ENCODE measurements at places on chromosomes 11 and 22.
A peak's percentile ranks its signal among the peaks of the same experiment; 100 is the strongest.

DNA sequence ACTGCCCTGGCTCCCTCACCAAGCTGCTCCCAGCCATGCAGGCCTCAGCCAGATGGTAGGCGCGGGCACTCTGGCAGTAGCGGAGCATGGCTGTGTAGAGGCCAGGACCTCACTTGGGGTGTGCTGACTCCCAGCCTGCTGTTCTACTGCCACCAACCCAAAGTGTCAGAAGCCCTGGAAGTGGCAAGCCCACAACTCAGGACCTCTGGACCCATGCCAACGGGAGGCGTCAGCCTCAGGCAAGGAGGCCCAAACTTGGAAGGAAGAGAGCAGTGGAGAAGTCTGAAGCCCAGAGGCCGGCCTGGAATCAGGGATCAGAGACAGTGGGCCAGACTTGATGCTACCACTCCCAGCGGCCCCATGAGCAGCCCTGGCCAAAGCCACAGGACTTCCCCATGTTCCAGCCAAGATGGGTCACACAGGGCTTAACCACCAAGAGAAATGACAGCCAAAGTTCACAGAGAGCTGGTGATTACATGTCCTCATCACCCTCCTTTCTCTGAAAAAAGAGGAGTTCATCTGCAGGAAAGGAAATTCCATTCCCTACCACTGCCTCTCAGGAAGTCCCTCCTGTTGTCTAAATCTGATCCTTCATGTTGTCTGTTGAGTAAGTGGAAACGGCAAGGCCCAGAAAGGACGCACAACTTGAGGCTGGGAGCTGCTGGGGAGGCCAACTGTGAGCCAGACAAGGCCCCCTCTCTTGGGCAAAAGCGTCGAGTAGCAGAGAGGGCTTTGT, 4.4 kb downstream of the ARRB1 start:
- DNase-seq, result no peak

- no peak for DNase-seq
Observed at GRCh38 chr11:11998091-11998781, 10.2 kb downstream of the DKK3 start.

- no peak for DNase-seq
Observed at GRCh38 chr11:60594998-60595642, 79.9 kb downstream of the MS4A13 start.

DNA sequence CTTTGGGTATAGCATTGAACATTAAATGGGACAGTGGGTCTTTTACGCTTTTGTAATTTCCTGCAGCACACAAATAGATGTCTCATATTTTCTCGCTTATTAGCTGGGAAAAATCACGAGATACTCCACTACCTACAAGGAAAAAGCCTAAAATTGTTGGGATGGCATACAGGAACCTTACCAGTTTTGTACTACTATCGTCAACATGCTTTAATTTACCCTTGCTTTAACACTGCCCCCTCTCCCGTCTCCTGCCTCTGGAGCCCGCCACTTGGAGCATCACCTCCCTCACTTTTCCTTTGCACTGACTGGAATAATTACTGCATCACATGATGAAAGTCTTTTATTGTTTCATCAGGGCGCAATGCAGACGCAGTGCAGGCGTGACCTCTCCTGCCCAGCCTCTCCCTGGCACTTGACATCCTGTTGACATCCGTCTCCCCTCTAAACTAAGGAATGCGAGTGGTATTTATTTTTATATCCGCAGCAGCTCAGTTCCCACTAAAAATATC, 1.0 kb upstream of the FNBP4 start:
- DNase-seq, result no peak

- no peak for DNase-seq
Observed at GRCh38 chr11:117417856-117418255, 90.2 kb downstream of the CEP164 start.

- DNase-seq, result no peak
Observed at GRCh38 chr11:28442131-28442530, 333.9 kb downstream of the METTL15 start.

GRCh38 chr11:19903620-19904069, 191.0 kb downstream of the NAV2 start:
- no peak for DNase-seq

DNA sequence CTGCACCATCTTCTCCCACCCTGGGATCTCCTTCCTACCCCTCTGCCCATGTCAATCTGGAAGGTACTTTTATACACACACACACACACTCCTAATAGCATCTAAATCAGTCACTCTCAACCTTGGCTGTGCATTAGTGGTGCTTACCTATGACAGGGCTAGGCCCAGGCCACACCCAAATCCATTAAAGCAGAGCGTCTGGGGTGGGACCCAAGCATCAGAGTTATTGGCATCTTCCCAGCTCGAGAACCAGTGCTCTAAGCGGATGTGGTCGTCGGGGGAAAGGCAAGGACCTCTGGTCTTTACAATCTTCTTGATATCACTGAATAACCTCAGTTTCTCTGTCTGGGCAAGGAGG, 194.6 kb downstream of the TRIM29 start:
- DNase-seq, result no peak

GRCh38 chr22:20211997-20212753, 55.9 kb downstream of the RTN4R start:
- DNase-seq, result no peak

- DNase-seq, result no peak
Observed at GRCh38 chr11:113112307-113112706, 151.1 kb downstream of the NCAM1 start.

- no peak for DNase-seq
Observed at GRCh38 chr11:68049509-68050370, 10.9 kb downstream of the TCIRG1 start.

DNA sequence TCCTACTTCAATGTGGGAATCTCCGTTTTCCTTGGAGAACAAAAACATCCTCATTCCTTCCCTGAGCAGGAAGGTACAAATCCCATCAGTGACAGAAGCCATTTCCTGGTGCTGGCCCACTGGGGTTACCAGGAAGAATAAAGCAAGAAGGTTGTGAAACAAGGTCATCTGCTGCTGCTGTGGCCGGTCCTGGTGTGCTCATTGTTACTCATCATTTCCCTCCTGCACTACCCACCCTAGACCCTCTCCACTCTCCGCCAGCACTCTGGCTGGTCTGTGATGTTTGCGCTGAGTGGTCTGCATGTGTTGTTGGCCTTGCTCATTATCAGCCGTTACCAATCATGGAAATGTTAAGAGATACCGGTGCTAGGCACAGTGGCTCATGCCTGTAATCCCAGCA, 37.0 kb downstream of the OSBP2 start:
- DNase-seq, result no peak

DNA sequence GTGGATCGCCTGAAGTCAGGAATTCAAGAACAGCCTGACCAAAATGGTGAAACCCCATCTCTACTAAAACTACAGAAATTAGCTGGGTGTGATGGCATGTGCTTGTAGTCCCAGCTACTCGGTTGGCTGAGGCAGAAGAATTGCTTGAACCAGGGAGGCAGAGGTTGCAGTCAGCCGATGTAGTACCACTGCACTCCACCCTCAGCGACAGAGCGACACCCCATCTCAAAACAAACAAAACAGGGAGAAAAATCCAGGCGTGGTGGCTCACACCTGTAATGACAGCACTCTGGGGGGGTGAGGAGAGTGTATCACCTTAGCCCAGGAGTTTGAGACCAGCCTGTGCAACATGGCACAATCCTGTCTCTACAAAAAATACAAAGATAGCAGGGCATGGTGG, 802.3 kb upstream of the ARHGAP42 start:
- DNase-seq, result no peak

DNA sequence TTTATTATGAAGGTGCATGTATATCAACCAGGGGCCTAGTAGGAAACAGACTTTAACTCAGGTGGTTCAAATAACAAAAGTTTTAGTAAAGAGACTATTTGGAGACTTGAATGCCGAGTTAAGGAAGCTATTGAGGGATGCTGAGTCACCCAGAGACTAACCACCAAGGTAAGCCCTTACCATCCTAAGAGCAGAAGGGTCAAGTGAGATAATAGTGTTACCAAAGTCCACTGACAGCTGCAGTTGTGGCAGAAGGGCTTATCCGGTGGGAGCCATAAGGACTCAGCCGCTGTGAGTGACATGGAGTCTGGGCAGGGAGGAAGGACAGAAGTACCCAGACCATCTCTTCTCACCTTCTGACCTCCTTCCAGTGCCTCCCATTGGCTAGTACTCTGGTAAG, 134.0 kb downstream of the INSC start:
- DNase-seq, result no peak

GRCh38 chr22:38755911-38756532, at the start of gene SUN2:
TSS of gene SUN2 (minus strand) at chr22:38755998. CDS start at chr22:38752628, 3,370 bp downstream.
- peak; percentile 91 for DNase-seq

DNA sequence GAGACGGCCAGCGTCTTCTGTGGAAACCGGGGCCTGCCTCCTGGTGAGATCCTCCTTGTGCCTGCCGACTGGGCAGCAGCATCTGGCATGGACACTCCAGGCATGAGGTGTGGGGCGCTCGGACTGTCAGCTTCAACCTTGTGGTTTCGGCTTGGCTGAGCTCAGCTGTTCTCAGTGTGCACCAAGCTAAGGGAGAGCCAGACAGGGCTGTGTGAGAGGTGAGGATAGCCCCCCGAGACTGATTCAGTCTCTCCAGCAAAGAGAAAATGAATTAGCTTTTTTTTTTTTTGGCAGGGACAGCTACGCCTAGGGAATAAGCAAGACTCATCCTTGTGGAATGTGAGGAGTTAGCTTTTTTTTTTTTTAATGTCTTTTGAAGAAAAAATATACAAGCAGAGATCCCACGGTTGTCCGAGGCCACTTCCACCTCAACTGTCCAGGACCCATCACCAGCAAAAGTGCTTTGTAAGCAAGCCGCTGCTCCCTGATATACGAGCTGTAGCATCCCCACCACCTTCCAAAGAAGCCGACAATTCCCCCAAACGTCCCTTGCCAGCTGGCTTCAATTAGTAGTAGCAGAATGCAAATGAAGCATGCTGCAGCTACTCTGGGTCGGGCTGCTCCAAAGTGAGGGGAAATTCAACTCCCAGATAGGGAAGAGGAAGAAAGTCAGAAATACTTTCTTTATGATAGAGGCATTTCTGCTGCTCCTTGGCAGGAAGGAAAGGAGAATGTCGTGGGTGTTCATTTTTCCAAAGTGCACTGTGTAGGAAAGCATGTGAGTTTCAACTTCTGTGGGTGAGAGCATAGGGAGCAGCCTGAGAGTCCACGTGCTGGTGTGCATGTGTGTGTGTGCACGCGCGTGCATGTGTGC, 9.7 kb upstream of the THY1 start:
- no peak for DNase-seq

DNA sequence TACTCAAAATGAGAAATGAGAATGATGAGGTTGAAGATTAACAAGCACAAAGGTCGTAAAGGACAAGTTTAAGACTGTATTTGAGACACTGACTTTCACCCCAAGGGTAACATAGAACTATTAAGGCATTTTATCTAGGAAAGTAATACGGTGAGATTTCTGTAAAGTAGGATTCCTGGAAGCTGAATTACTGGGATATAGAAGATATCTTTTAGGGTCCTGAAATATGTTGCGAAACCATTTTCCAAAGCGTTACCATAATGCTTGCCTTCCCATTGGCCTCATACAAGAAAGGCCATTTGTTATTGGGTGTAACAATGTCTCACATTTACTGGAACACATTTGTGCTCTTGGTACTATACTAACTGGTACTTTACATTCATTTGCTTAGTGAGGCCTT, 1185.9 kb upstream of the TENM4 start:
- DNase-seq, result no peak

- DNase-seq, result no peak
Observed at GRCh38 chr11:116271479-116271878, 501.3 kb downstream of the BUD13 start.

DNA sequence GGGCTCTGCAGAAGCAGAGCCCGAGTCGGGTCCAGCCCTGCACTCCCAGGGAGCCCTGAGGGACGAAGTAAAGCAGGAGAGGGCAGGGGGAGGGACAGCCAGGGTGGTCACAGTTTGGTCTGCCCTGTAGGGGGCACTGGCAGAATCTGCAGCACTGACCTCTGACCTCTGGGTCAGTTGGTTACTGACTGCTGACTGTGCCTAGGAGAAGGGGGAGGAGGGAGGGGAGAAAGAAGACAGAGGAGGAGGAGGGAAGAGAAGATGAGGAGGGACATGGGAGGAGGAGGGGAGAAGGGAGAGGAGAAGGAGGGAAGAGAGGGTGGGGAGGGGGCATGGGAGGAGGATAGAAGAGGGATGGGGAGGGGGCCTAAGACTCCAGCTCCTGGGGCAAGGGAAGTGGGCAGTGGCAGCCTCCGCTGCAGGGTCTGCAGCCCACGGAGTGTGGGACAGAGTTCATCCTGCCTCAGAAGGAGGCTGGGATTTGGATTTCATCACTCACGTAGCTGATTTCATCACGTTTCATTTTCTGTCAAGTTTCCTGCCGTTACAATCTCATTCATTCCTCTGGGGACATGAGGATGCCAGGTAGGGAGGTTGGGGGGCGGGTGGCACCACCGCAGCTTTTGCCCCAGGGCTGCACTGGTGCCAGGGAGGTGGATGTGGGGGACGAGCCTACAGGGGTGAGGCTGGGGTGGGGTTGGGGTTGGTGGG, 55.2 kb downstream of the FLRT1 start:
- DNase-seq, result no peak

Measured in activated CD4-positive, CD25-positive, alpha-beta regulatory T cell (primary cell).